ENCODE measurements at places on chromosomes 12 and 14. TPM values are rescaled to one million over a fixed set of nuclear protein-coding genes. Genes with fewer than 3 reads are reported as not detected.

NID2 gene
- total RNA-seq, result 25.0 TPM

NOXRED1 gene
- 0.26 TPM for total RNA-seq

DHRS2 gene
- total RNA-seq, result 0.26 TPM

GALC gene
- 31.0 TPM for total RNA-seq

KRT2 gene
- total RNA-seq, result not detected

IL31 gene
- not detected for total RNA-seq

GLIPR1L2 gene
- total RNA-seq, result 0.52 TPM

B4GALNT1 gene
- 3.8 TPM for total RNA-seq

TEDC1 gene
- 16.8 TPM for total RNA-seq

FAM186B gene
- 0.42 TPM for total RNA-seq

RFLNA gene
- total RNA-seq, result 2.0 TPM

ACOT6 gene
- total RNA-seq, result not detected

PRKD1 gene
- total RNA-seq, result 15.5 TPM

LMNTD1 gene
- total RNA-seq, result not detected

DNA sequence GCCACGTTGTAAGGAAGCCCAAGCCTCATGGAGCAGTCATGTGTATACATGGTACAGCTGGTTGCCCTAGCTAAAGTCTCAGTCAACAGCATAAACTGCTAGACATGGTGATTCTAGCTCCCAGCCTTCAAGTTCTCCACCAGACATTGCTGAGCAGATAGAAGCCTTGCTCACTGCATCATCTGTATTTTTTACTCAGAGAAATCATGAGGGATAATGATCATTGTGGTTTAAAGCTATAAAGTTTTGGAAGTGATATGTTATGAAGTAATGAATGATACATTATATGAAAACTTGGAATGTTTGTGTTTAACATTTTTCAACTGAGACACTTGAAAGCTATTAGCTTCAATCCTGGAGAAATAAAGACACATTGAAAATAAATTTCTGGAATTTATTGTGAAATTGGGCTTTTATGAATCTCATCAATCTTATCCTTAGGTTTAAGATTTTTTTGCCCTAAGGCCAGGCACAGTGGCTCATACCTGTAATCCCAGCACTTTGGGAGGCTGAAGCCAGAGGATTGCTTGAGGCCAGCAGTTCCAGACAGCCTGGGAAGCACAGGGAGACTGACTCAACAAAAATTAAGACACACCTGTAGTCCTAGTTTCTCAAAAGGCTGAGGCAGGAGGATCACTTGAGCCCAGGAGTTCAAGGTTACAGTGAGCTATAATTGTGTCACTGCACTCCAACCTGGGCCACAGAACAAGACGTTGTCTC lies 5.6 kb upstream of the NFATC4 start:
- no peak for DNase-seq

- DNase-seq, result no peak
Measured at GRCh38 chr14:89540009-89540829, 123.2 kb upstream of the FOXN3 start.

GRCh38 chr14:44981198-44981597 lies 19.2 kb downstream of the TOGARAM1 start:
- DNase-seq, result no peak

- no peak for DNase-seq
Measured at GRCh38 chr12:25051171-25051570, 102.3 kb upstream of the BCAT1 start.

DNA sequence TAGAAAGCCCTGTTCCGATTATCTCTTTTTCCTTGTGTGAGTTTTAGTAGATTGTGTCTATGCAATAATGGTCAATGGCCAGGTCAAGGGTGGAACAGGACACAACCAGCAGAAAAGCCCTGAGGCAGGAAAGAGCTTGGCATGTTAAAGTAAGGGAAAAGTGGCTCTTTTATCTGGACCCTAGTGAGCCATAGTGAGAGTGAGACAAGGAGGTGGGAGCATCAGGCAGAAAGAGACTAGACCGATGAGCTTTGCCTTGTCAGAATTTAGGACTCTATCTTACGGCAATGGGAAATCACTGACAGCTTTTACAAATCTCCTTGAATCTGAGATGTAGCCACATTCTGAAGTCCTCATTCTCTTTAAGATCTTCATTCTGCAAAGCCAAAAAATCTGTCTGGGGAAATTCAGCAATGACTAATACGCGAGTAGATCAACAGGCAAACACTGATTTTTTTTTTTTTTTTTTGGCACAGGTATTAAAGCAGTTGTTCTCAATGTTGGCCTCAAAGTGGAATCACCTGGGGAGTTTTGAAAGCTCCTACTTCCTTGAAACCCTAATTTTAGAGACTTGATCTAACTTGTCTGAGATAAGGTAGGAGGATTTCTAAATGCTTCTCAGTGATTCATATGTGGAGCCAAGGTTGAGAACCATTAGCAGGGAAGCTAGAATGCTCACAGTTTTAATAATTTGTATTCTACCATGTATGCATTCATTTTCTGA lies 33.9 kb downstream of the TMEM19 start:
- no peak for DNase-seq

GRCh38 chr14:44798386-44799242 lies 163.1 kb downstream of the KLHL28 start:
- DNase-seq, result no peak

DNA sequence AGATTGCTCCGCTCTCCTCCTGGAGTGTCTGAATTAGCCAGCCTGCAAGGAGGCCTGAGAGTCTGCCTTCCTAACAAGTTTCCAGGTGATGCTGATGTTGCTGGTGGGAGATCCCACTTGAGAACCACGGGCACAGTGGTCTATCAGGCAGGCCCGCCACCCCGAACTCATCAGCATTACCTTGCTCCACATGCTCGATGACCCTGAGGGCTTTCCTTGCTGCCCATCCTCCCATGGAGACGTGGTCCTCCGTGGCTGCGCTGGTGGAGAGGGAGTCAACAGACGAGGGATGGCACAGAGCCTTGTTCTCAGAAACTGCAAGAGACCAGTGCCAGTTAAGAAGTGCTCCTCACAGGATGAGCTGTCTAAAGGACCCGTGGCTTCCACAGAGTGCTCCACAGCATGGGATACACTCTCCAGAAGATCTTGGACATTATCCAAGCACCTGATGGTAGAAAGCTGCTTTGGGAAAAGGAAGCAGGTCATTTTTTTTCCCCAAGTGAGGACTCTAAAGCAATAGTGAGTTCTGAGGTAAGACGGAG lies 18.3 kb downstream of the HAL start:
- DNase-seq, result no peak

DNA sequence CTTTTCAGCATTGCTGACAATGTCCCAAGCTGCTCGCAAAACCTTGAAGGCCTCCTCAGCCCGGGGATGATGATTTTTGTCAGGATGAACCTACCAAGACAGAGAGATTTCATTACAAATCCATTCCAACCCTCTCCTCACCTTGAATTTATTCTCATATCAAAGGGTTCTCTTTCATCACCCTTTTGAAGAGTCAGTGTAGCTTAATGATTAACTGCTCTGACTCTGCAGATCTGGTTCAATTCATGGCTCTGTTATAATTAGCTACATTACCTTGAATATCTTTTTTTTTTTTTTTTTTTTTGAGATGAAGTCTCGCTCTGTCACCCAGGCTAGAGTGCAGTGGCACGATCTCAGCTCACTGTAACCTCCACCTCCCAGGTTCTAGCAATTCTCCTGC lies 5.6 kb downstream of the ORMDL2 start:
- DNase-seq, result no peak

DNA sequence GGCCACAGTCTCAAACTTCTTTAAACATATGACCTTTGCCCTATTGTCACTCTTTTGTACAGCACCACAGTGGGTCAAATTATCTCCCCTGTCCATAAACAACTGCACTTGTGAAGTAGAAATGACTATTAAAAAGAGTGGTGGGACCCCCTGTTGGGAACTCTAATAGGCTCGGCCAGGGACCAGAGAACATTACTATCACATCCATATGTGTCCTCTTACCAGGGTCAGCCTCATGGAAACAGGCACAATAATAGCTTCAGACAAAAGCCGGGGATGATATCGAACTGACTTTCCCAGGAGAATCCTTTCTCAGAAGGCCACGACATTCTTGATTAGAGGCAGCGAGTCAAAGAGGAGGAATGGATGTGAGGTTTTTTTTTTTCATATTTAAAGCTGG lies 96.6 kb downstream of the NKX2-1 start:
- DNase-seq, result no peak

DNA sequence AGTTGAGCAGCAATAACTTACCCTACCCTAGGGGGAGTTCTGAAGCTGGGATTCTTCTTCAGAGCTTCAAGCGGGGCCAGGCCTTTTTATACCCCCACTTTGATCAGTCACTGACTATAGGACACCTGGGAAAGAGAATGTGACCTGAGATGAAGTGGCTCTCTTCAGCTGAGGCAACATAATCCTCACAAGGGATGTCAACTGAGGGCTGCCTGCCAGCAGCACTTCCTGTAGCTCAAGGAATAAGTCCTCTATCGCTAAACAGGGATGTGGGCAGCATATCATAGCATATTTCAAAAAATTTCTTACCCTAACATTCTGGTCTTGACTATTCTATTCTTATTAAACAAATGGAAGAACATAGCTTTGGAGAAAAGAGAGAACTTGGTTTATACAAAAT lies 17.4 kb downstream of the LGALS3 start:
- DNase-seq, result no peak

DNA sequence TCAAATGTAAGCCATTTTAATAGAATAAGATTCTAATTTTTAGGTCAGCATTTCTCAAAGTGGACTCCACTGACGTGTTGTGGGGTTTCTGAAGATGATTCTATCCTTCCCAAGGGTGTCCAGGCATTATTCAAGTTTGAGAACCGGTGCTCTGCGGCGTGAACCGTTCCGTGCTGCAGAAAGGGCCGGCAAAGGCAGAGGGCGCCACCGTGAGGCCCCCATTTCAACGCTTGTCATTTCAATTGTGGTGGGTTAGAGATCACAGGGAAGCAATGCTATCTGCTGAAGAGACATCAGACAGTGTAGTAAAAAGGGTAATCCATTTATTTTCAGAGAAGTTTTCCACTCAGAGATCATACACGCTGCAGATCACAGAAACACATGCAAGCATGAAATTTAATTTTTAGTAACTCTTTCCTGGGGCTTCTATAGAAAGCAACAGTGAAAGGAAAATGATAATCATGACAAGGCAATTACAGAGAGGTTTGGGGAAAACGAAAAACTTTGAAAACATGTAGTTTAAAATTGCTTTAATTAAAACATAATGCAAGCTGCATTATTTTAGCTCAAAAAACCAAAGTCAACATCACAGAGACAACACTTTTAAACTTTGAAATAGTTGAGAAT lies 201.7 kb downstream of the EXOC5 start:
- peak; percentile 6 for DNase-seq

GRCh38 chr14:84726471-84726870 lies 803.5 kb upstream of the FLRT2 start:
- no peak for DNase-seq

- DNase-seq, result no peak
Measured at GRCh38 chr12:118617611-118618450, 241.5 kb downstream of the SUDS3 start.

DNA sequence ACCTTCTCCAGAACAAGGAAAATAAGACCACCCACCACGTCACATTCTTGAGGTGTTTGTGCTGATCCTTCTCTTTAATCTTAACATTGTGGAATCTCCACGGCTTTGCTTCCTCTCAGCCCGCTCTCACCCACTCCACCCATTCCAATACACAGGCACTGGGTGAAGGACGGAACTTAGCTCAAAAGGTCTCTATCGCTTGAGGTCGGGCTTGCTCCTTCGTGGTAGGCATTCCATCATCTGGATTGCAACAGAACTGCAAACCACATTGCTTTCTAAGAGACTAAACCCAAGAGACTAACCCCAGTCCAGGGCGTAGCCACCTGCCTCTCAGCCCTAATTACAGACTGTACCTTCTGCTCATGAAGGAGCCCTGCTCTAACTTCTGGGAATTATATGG lies 24.0 kb upstream of the MDM2 start:
- peak; percentile 47 for DNase-seq

DNA sequence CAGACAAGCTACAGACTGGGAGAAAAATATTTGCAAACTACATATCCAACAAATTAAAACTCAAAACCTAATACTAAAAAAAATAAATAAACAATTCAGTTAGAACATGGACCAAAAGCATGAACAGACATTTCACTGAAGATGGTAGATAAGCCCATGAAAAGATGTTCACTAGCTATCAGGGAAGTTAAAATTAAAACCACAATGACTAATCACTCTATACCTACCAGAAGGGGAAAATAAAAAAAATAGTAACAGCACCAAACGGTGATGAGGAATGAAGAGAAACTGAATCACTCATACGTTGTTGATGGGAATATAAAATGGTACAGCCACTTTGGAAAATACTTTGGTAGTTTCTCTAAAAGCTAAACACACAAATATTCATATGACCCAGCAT lies 31.1 kb upstream of the DHRS7 start:
- DNase-seq, result no peak

DNA sequence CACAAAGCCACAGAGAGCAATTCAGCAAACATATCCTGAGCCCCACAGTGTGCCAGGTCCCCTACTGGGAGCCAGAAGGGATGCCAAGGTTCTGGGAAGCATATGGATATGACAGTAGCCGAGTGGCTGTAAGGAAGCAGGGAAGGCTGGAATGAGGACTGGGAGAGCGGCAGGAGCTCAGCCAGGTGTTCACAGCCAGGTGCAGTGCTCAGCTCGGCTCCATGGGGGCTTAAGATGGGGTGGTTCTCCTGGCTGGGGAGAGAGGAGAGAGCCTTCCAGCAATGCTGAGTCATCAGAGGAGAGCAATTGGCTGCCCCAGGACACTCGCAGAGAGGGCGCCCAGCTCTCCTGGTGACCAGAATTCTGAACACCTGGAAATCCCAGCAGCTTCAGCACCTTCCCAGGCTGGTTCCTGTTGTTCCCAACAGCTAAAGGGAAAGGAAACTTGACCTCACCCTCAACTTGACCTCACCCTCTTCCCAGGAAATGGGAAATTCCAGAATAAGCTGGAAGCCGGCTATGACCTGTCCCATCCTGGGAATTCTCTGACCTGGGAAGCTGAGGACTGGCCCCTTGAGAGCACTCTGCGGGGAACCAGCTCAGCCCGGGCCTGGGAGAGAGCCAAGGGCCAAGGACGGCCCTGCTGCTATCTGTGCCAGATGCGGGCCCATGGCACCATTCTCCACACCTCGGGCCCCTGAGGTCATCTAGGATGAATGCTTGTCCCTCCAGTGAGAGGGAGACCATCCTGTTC lies 34.6 kb downstream of the SLC6A12 start:
- peak; percentile 69 for DNase-seq

DNA sequence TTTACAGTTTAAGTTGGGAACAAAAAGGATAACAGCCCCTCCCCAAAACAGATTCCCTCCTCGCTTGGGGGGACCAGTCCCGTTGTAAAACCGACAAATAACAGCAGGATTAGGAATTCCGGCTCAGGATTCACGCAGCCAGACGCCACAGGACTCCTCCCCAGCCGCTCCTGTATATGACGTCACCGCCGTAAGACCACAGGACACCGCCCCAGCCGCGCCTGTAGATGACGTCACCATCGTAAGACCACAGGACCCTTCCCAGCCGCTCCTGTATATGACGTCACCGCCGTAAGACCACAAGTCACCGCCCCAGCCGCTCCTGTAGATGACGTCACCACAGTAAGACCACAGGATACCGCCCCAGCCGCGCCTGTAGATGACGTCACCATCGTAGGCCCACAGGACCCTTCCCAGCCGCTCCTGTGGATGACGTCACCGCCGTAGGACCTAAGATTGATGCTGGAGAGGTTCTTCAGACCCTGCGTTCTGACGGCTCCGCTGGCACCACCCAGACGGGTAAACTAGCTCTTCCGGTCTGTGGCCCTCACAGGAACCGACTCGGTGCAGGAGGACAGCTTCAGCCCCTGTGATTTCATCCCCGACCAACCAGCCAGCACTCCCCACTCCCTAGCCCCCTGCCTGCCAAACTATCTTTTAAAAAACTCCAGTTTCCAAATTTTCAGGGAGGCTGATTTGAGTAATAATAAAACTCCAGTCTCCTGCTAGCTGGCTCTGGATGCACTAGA lies 43.9 kb upstream of the FBRSL1 start:
- DNase-seq, result peak; percentile 76

All from left lung (tissue), 14 donors.